ENCODE measurements at places on chromosomes 3 and 15.

- DNase-seq: no peak
Observed at GRCh38 chr3:40070816-40071215, 238.7 kb upstream of the EIF1B start.

DNA sequence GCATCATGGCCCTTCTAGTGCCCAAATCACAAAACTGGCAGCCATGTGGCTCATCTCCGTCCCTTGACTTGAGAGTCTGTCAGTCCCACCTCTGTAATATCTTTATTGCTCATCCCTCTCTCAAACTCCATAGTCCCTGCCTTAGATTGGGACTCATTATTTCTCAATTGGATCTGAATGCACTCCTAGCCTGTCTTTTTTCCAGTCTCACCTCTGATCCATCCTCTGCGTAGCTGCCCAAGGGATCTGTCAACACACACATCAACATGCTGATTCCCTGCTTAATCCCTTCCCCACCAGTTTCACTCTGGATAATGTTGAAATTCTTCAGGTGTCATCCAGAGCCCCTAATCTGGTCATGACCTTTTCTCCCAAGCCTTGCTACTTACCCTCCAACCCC is 39.3 kb downstream of the NMNAT3 start:
- DNase-seq: no peak

DNA sequence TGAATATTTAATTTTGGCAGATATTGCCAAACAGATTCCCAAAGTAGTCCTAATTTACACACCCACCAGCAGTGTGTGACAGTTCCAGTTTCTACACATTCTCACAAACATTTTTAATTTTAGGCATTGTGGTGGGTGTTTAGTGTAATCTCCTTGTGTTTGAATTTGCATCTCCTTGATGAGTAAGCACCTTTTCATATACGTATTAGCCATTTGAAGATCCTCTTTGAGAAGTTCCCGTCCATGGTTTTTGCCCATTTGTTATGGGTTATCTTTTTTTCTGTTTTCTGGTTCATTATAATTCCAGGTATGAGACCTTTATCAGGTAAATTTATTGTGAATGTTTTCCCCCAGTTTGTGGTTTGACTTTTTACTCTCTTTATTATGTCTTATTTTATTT is 2.3 kb upstream of the TM4SF19 start:
- DNase-seq: no peak

GRCh38 chr3:179098388-179099077 is 26.9 kb upstream of the ZMAT3 start:
- no peak for DNase-seq

GRCh38 chr3:157059181-157059580 is 100.8 kb downstream of the CCNL1 start:
- no peak for DNase-seq

DNA sequence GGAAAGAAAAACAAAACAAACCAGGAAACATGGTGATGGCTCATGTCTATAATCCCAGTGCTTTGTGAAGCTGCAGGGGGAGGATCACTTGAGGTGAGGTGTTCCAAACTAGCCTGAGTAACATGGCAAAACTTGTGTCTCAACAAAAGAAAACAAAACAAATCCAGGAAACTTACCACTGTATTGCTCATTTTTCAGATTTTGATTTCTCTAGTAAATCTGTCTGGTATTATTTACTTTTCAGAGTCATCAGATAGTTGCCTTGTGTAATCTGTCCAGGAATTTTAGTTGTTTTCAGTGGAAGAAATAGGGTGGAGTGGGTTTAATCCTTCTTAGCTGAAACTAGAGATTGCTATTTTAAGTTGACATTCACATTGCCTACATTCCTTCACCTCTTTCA is 91.8 kb upstream of the ALCAM start:
- no peak for DNase-seq
